ENCODE measurements at places on chromosomes 3 and 15.

DNA sequence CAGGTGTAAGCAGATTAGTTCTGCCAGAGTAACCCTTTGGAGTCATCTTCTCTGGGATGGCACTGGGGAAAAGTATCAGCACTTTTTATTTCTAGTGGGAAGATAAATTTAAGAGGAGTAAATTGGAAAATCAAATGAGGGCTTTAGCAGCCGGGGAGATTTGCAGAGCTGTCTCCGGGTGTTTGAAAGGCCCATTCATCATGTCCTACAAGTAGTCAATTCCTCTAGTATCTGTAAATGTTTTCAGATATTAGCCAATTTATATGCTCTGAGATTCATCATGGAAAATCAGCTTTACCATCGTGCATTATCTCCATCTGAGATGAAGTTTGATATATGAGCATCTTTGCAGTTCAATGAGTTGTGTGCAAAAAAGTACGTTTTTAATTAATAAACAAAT, 93.6 kb downstream of the CDIN1 start:
- no peak for DNase-seq

DNA sequence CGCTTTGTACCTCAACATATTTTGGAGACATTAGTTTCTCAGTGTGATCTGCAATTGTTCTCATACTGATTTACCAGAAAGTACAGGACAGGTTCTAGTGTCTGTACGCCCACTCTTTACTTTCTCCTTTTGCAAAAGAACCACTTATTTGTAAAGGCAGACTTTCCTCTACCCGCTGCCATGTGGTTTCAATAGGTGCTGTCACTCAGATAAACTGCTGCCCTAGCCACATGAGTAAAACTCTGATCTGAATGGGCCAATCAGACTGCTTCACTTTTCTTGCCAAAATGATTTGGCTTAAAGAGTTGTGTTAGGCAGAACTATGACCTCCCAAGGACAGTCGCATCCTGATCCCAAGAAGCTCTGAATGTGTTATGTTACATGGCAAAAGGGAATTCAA, 984.6 kb upstream of the NR2F2 start:
- no peak for DNase-seq

DNA sequence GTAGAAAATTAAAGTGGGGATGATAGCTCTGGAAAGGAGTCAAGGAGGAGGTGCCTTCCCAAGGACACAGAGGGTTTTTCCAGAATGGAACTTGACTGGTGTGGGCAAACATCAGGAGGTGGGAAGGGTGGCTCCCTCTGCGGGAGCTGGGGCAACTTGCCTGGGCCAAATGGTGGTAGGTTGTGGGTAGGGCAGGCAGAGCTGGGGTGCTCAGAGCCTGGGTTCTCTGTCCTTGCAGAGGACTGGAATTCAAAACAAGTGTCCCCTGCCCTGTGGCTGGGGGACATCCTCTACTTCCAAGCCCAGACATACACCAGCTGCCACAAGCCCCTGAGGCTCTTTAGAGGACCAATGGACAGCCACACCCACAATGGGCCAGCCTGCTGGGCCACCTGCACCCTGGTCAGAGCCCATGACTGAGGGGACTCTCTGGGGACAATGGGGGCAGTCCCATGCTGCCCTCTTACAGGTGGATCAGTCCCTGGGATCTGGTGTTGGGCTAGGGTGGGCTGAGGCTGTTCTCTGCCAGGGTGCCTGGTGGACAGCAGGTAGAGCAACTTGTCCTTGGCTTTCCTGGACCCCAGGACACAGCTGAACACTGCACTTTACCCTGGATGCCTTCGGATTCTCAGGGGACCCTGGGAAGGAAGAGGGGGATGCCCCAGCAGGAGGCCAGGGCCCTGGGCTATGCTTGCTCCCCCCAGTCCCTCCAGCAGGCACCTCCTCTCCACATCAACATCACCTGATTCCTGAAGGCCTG, 38.6 kb upstream of the CSPG4 start:
- no peak for DNase-seq

DNA sequence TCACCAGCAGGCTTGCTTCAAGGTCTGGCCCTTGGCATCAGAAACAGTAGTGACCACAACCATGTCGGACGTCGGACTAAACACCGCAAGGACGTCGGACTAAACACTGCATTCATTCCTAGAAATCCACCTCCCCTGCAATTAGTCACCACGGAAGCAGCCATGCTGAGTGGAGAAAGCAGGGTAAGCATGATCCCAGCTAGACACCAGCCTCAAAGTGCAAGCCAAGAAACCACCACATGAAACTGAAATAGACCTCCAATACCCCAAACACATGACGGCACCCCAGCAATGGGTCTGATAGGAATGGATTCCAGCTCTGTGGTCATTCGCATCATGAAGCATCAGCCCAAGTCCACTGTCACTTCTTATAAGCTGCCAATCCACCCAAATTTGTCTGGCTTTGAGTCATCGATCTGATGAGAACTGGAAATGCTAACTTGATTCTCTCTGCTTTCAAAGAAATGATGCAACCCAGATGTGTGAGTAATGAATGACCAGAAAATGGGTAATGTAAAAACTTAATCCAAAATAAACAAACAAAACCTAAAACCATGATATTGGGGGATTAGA, 348.3 kb upstream of the TMCO5A start:
- DNase-seq: no peak

- peak; percentile 15 for DNase-seq
These were observed 880 bp upstream of the CHRNA7 start for GRCh38 chr15:32029409-32029861.

DNA sequence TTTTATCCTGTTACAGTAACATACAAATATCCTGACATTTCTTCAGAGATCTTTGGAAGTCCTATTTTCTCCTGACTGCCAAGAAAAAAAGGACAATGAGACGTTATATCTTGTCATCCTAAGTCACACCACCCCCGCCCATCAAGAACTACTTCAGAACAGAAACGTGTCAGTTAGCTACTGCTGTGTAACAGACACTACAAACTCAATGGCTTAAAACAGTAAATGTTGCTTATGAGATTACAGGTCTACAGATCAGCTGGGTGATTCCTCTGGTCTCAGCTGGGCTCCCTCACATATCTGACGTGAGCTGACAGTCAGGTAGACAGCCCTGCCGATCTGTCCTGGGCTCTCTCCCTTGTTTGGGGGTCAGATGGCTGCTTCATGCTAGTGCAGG, 20.5 kb upstream of the CCDC174 start:
- no peak for DNase-seq

- DNase-seq: no peak
These were observed 25.2 kb downstream of the ST8SIA2 start for GRCh38 chr15:92418864-92419263.

- no peak for DNase-seq
These were observed 552.0 kb downstream of the SI start for GRCh38 chr3:164526250-164526649.

DNA sequence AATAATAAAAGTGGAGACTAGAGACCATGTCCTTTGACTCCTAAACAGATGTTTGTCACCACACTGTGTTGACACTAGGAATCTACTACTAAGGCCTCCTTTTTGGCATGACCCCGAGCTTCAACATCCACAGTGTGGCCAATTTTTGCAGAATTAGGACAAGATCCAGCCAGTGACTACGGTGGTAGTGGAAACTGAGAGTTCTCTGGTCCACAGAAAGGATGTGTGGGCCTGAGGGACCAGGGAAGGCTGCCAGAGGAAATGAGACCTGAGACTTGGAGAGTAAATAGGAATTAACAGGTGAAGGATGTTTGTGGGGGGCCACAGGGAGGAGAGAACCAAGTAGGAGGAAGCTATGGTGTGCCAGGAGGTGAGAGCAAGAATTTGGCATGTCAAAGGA, 122.7 kb downstream of the CHCHD6 start:
- DNase-seq: no peak

- DNase-seq: no peak
These were observed 176.3 kb downstream of the ERC2 start for GRCh38 chr3:56291953-56292352.

GRCh38 chr15:99447497-99448371, 118.0 kb upstream of the MEF2A start:
- peak; percentile 72 for DNase-seq

DNA sequence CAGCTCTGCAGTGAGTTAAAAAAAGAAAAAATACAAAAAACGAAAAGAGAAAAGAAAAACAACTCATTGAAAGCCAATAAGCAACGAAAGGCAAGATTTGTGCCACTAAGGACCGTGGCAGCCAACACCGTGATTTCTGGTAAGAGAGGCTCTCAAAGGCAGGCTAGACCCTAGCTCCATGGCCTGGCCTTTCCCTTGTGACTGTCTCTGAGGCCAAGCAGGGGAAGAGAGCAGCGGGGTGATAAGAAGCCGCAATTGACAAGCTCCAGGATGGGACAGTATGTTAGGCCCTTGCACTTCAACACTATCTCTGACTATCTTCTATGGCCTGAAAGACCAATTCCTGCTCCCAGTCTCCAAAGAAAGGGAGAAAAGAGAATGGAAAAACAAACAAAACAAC, 12.4 kb downstream of the APOD start:
- DNase-seq: no peak

- DNase-seq: no peak
These were observed 37.6 kb upstream of the DUSP7 start for GRCh38 chr3:52093756-52094545.

DNA sequence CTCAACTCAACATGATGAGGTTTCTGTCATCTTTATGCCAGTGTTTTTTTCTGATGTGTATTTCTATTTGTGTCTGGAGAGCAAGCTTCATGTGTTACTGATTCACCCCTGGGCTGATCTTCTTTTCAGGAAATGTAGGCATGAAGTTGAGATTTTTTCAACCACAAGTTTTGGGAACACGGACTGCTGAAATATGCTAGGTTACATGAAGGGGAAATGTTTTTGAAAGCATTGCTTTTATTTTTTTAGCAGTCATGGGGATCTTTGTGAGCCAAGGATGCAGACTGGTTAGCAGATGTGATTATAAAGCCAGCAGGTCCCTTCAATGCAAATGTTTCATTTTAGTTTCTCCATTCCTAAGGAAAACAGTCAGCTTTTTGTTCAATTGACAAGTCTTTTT, 219.3 kb upstream of the COL8A1 start:
- DNase-seq: no peak

GRCh38 chr15:97406841-97407240, 553.7 kb upstream of the ARRDC4 start:
- DNase-seq: no peak

DNA sequence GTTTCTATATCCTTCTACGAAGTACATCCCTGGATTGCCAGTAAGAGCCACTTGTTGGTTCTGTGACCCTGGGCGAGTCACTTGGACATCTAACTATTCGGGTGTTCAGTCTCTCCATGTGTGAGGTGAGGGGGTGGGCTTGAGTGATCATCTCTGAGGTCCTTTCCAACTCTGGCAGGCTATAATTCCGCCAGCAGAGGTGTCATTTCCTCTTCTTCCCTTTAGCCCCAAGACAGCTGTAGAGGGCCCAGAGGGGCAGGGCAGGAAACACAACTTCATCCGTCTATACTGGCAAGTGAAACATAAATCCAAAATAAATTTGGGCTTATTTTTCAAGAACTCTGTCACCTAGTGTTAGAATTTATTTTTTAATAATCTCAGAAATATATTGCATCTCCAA, 38.1 kb downstream of the C2CD4A start:
- DNase-seq: no peak

- DNase-seq: no peak
These were observed 24.2 kb downstream of the TLNRD1 start for GRCh38 chr15:81024936-81025335.

GRCh38 chr3:25558121-25558520, 106.6 kb downstream of the TOP2B start:
- DNase-seq: no peak

DNA sequence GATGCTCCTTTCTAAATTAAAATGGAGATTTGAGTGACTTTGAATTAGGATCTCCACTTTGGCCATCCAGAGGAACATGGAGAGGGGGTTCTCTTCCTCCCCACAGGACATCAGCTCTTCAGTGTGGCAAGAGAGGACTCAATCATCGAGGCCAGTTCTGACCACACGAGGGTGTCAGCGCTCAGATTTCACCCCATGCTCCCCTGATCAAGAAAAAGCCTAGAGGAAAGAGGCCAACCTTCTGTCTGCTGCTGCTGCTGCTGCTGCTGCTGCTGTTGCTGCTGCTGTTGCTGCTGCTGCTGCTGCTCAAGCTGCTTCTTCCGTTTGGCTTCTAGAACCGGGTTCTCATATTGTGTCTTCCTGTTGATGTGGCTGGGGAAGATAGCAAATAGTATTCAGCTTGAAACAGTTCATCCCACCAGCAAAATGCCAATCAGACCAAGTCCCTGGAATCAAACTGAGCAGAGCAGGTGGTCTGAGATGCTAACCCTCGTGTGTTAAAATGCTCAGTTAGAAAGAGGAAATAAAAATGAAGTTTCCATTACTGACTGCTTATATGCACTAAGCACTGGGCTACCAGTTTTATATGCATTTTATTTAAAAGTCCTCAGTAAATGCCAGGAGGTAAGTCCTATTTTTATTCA, 599.0 kb downstream of the MAGI1 start:
- peak; percentile 7 for DNase-seq

- DNase-seq: no peak
These were observed 764.4 kb upstream of the LMCD1 start for GRCh38 chr3:7737263-7737662.

DNA sequence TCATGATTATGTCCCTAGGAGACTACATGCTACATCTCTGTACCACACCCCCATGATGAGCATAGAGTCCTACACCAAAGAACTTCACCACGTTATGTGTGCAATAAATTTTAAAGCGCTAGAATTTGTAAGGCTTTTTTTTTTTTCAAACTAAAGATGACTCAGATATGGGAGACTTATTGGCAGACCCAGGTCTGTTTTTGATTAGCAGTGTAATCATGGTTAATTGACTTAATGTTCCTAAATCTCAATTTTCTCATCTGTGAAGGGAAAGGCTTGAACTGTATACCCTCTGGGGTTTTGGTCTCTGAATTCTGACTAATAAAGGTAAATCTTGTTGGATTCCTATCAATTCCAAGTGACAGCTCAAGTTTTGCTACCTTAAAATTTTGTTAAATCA, 26.4 kb downstream of the ABI3BP start:
- DNase-seq: no peak

DNA sequence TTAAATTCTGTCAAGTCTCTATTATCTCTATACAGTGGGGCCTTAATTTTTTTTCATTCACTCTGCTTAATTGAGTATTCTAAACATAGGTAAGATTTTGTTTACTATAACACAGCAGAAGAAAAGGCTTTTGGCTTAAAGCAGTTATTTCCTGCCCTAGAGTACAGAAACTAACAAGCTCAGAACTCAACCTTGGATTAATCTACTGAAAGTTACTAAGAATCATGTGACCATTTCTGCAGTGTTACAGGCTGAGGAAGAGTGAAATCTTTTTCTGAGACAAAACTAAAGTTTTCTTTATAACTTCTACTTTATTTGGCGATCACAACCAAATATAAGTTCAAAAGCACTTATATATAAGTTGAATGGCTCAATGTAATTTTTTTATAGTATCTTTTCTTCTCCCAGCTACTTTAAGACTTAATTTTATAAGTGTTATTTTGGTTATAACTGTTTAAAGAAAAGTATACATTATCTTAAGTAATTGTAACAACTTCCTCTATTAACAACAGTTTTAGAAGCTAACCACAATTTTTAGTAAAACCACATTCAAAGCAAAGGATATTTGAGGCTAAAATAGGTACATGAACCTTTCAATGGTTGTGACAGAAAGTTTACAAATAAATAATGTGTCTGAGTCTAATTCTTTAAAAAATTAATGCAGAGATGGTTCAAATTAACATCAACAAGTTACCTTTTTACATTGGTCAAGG, 240.6 kb upstream of the NAALADL2 start:
- DNase-seq: no peak

All from NAMALWA (cell line).